Purkinje cell (primary cell): ENCODE measurements at places on chromosomes 2 and 18. TPM values are rescaled to one million over a fixed set of nuclear protein-coding genes. Genes with fewer than 3 reads are reported as not detected.

Gene ST8SIA3
- polyA plus RNA-seq, result 277 and 381 TPM in 2 replicates

Gene CABYR
- polyA plus RNA-seq, result 5.8 and 7.1 TPM in 2 replicates

Gene HRH4
- polyA plus RNA-seq, result not detected in 2 replicates

Gene GRP
- polyA plus RNA-seq, result not detected in 2 replicates

Gene CCDC141
- 2.9 and 6.1 TPM in 2 replicates for polyA plus RNA-seq
